ENCODE measurements at places on chromosomes 7 and 10. TPM values are rescaled to one million over a fixed set of nuclear protein-coding genes. Genes with fewer than 3 reads are reported as not detected.

The CDNF gene
- 3.4 TPM for total RNA-seq

The TMEM273 gene
- total RNA-seq = not detected

The ANLN gene
- 105 TPM for total RNA-seq

The UCMA gene
- not detected for total RNA-seq

The SPDYE5 gene
- total RNA-seq = not detected

The EPO gene
- total RNA-seq = 1.1 TPM

The CUBN gene
- 4.6 TPM for total RNA-seq

The ASB13 gene
- 37.0 TPM for total RNA-seq

The CPSF4 gene
- total RNA-seq = 133 TPM

The WNT16 gene
- not detected for total RNA-seq

The VENTX gene
- 0.12 TPM for total RNA-seq

The PLEKHS1 gene
- not detected for total RNA-seq

The GIMAP6 gene
- total RNA-seq = not detected

The FANK1 gene
- total RNA-seq = 0.73 TPM

The CCDC146 gene
- 1.4 TPM for total RNA-seq

The MSANTD7 gene
- 32.8 TPM for total RNA-seq

The PALD1 gene
- 10.3 TPM for total RNA-seq

The ZMIZ2 gene
- total RNA-seq = 69.0 TPM

The LIPN gene
- not detected for total RNA-seq

Data from Caco-2 (cell line).